ENCODE measurements at places on chromosomes 2 and 18.

DNA sequence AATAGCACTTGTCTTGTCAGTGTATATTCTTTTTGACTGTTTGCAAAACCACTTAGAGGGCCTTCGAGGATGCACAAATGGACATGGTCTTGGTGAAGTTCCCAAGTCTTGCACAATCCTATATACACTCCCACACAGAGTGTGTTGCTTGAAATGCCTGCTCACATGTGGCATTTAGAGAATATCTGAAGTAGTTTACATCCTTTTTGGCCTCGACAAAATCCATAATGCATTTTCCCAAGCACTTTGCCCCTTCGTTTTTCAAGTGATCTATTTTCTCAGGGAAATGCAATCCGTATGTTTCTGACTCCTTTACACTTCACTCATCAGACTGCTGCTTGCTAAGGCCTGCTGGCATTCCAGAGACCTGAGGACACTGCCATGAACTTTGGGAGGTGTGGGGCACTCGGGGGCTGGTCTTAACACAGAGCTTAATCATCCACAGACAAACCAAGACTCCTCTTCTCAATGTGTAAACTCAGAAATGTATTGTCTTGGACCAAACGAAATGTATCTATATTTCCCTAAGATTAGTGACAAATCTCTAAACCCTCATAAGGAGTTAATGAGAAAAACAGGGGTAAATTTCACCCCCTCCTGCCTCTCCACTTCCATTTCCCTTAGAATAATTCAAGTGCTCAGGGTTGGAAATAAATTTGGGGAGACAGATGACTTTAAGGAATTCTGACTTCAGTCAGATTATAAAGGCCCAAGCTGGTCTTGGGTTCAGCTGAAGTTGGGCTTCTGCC is 219.3 kb upstream of the APCDD1 start:
- H3K36me3 ChIP-seq, result no peaks in the 10 kb centered on the region
- no peaks in the 10 kb centered on the region for H3K27me3 ChIP-seq
- no peak for DNase-seq
- H3K4me3 ChIP-seq, result no peak overlapping the region

DNA sequence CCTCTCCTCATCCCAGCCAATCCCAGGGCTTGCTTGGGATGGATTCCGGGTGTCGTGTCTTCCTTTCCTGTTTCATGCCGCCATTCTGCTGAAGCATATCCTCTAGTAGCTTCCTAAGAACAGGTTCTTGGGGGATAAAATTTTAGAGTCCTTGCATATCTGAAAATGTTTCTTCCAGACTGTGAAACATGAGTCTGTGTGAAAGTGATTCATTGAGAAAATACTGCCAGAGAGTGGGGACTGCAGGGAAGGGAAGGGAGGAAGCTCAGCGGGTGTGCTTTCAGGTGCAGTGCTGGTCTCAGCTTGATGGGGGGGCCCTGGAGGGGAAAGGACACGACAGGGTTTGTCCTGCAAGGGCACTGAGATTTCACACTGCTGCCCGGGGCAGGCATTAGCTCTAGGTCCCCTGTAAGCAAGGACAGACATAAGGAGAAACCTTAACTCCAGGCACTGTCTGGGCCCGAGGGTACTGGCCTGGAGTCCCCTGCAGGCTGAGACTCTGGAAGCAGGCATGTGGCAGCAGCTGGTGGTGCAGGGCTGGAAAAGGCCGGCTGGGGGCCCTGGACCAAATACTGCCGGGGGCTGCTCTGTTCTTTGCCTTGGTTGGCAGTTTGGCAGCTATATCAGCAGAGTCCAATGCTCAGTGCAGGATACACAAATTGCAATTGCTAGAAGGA is 97.6 kb upstream of the HS6ST1 start:
- no peak overlapping the region for H3K4me3 ChIP-seq
- DNase-seq, result no peak
- H3K27ac ChIP-seq, result no peak overlapping the region
- no peaks in the 10 kb centered on the region for H3K27me3 ChIP-seq
- H3K36me3 ChIP-seq, result no peaks in the 10 kb centered on the region
- no peaks in the 10 kb centered on the region for H3K4me1 ChIP-seq

DNA sequence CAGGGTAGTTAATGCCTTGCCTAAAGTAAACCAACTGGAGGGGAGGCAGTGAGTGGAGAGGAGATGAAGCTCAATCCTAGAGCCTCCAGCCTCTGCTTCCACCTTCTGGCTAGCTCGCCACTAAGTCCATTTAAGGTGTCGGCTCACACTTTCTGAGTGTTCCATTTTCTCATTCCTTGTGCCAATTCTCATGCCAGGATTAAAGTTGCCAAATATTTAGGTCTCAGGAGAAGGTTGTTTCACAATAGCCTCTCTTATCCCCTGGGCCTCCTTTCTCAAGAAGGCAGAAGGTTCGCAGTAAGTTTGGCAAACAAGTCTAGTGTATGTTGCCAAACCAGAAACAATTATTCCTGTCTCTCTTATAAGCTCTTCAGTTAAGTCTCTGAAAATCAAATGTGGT is 57.2 kb downstream of the TACR1 start:
- H3K4me3 ChIP-seq, result no peak overlapping the region
- DNase-seq, result no peak
- no peaks in the 10 kb centered on the region for H3K27me3 ChIP-seq
- no peak overlapping the region for H3K27ac ChIP-seq
- no peaks in the 10 kb centered on the region for H3K36me3 ChIP-seq
- H3K4me1 ChIP-seq, result no peaks in the 10 kb centered on the region

- no peaks in the 10 kb centered on the region for H3K4me1 ChIP-seq
- no peak overlapping the region for H3K4me3 ChIP-seq
- no peaks in the 10 kb centered on the region for H3K36me3 ChIP-seq
- H3K27me3 ChIP-seq, result no peaks in the 10 kb centered on the region
Observed at GRCh38 chr18:48678237-48679115, 139.6 kb downstream of the CTIF start.

DNA sequence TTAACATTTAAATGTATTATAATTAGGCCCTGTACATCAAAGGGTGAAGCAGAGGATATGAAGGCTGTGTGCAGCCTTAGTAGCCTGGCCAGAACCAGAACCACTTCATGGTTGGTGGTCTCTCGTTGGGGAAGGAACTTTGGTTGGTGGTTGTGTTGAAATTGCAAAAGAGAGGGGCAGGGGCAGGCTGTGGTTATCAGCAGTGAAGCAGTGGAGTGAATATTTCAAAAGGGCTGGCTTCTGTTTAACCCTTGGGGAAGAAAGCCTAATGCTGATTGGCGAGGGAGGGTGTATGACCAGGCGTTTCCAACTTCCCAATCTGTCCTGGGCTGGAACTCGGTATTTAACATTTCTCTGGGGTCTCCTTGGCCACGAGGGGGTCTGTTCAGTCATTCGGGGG is 51.2 kb upstream of the LYPD6B start:
- no peak overlapping the region for H3K27ac ChIP-seq
- no peaks in the 10 kb centered on the region for H3K27me3 ChIP-seq
- no peak overlapping the region for H3K4me3 ChIP-seq
- DNase-seq, result no peak
- no peaks in the 10 kb centered on the region for H3K4me1 ChIP-seq
- no peaks in the 10 kb centered on the region for H3K36me3 ChIP-seq

GRCh38 chr2:211144078-211144477 is 587.7 kb downstream of the CPS1 start:
- no peak for DNase-seq
- no peaks in the 10 kb centered on the region for H3K27me3 ChIP-seq
- H3K4me1 ChIP-seq, result no peaks in the 10 kb centered on the region
- H3K36me3 ChIP-seq, result no peaks in the 10 kb centered on the region
- H3K27ac ChIP-seq, result no peak overlapping the region
- no peak overlapping the region for H3K4me3 ChIP-seq

DNA sequence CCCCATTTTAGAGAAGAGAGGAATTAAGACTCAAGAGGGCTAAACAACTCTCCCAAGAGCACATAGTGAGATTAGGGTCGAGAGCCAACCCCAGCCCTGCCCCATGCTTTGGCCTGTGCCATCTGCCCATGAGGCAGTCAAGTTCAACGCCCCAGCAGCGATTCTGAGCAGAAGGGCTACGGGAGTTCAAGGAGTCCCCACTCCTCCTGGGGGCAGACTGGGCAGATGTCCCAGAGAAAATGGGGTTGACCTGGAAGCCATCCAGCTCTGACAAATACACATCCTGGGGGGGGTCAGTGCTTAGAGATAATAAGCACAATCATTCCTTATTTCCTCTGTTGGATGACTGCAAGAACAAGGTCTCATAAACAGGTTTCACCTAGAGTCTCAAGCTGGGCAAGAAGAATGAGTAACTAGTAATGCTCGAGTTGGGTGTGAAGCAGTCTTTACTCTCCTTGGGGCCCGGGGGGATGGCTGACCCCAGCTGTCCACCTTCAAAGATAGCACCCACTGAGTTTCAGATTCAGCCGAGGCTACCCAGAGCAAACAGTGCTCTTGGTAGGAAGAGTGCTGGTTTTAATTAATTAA is 716.4 kb downstream of the RNF144A start:
- no peak overlapping the region for H3K4me3 ChIP-seq
- no peaks in the 10 kb centered on the region for H3K4me1 ChIP-seq
- DNase-seq, result no peak
- H3K27ac ChIP-seq, result no peak overlapping the region
- no peaks in the 10 kb centered on the region for H3K36me3 ChIP-seq
- H3K27me3 ChIP-seq, result no peaks in the 10 kb centered on the region

GRCh38 chr2:97858442-97858841 is 137.3 kb downstream of the TMEM131 start:
- H3K36me3 ChIP-seq, result peaks cover 2% of the 10 kb centered on the region
- no peak overlapping the region for H3K27ac ChIP-seq
- H3K27me3 ChIP-seq, result no peaks in the 10 kb centered on the region
- H3K4me1 ChIP-seq, result no peaks in the 10 kb centered on the region
- DNase-seq, result no peak
- H3K4me3 ChIP-seq, result no peak overlapping the region

DNA sequence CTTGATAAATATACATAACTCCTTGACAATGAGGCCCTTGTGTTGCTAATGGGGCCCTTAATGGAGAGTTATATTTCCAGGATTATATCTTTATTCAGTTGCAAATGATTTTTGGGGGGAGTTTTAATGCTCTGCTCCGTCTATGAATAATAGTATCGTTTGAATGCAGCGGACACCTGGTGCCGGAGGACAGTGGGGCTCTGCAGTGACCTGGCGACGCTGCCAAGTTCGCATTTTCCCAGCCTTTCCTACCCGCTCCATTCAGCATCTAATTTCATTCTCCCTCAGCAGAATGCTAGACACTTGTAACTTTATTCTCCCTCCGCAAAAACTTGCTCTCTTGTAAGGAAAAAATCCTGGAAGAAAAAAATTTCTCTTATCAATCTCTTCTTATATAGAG is 257.6 kb upstream of the SALL3 start:
- H3K4me3 ChIP-seq, result no peak overlapping the region
- no peak overlapping the region for H3K27ac ChIP-seq
- no peaks in the 10 kb centered on the region for H3K36me3 ChIP-seq
- DNase-seq, result no peak

GRCh38 chr2:66437691-66438497 is 3.0 kb downstream of the MEIS1 start:
- peaks cover 21% of the 10 kb centered on the region for H3K27me3 ChIP-seq
- H3K4me1 ChIP-seq, result peaks cover 6% of the 10 kb centered on the region
- no peaks in the 10 kb centered on the region for H3K36me3 ChIP-seq
- peak overlapping the region; percentile 71 for H3K4me3 ChIP-seq
- no peak for DNase-seq

DNA sequence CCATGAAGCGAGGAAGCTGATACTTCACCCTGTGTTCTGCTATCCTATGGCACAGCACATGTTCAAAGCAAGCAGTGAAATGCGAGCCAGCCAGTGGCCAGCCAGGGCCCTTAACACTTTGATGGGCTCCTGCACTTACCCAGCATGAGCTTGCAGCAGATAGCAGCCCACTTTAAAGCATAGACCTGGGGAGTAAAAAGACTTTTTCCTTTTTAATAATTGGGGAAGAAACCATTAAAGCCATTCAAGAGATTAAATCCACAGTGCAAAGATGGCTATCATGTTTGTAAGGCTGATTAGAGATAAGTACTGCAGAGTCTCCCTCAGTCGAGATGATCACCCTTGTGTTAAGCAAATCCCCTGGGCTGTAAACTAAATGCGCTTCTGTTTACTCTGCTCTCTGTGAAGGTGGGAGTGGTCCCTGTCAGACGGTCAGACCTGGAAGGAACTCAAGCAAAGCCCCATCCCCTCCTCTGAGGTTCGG is 15.7 kb downstream of the CCBE1 start:
- no peaks in the 10 kb centered on the region for H3K27me3 ChIP-seq
- H3K27ac ChIP-seq, result no peak overlapping the region
- no peak for DNase-seq
- H3K4me3 ChIP-seq, result no peak overlapping the region

- H3K4me1 ChIP-seq, result no peaks in the 10 kb centered on the region
- no peak overlapping the region for H3K4me3 ChIP-seq
- H3K27me3 ChIP-seq, result no peaks in the 10 kb centered on the region
- no peak overlapping the region for H3K27ac ChIP-seq
- DNase-seq, result no peak
- no peaks in the 10 kb centered on the region for H3K36me3 ChIP-seq
Observed at GRCh38 chr2:2879781-2880180, 497.8 kb downstream of the EIPR1 start.

GRCh38 chr2:160493227-160494028 is at the start of gene RBMS1:
RBMS1 (minus strand) TSS chr2:160493807; CDS start chr2:160493363, 444 bp downstream.
- H3K36me3 ChIP-seq, result no peaks in the 10 kb centered on the region
- peaks cover 12% of the 10 kb centered on the region for H3K4me1 ChIP-seq
- peak within 1 kb of the TSS; percentile 77 for H3K27ac ChIP-seq
- DNase-seq, result no peak
- H3K4me3 ChIP-seq, result peak within 1 kb of the TSS; percentile 69
- peaks cover 5% of the 10 kb centered on the region for H3K27me3 ChIP-seq

DNA sequence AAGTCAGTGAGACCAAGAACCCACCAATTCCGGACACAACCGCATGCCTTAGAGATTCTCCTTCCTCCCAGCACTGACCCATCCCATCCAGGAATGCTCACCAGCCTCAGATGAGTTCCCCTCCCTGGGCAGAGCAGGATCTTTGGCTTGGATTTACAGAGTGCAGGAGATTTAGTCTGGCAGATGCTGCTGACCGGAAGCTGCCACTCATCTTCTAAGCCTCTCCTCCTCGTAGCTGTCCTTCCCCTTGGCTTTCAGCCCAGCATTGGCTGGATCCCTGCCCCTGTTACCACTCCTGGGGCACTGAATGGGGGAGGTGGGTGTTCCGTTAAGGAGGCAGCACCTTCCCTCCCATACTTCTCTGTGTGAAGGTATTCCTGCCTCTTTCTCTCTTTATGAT is 53.2 kb downstream of the VWA3B start:
- H3K36me3 ChIP-seq, result no peaks in the 10 kb centered on the region
- H3K27ac ChIP-seq, result no peak overlapping the region
- H3K27me3 ChIP-seq, result no peaks in the 10 kb centered on the region
- DNase-seq, result no peak
- H3K4me3 ChIP-seq, result no peak overlapping the region

GRCh38 chr2:28620291-28620793 is 124.5 kb downstream of the PLB1 start:
- H3K4me1 ChIP-seq, result peaks cover 7% of the 10 kb centered on the region
- no peak for DNase-seq
- no peaks in the 10 kb centered on the region for H3K36me3 ChIP-seq
- H3K27ac ChIP-seq, result no peak overlapping the region
- H3K27me3 ChIP-seq, result no peaks in the 10 kb centered on the region

- H3K4me3 ChIP-seq, result no peak overlapping the region
- no peaks in the 10 kb centered on the region for H3K4me1 ChIP-seq
- H3K36me3 ChIP-seq, result no peaks in the 10 kb centered on the region
- DNase-seq, result no peak
Observed at GRCh38 chr2:49003201-49003600, 151.1 kb downstream of the FSHR start.

- H3K27me3 ChIP-seq, result no peaks in the 10 kb centered on the region
- no peaks in the 10 kb centered on the region for H3K4me1 ChIP-seq
- DNase-seq, result no peak
- no peak overlapping the region for H3K4me3 ChIP-seq
Observed at GRCh38 chr2:23624915-23625314, 239.9 kb downstream of the KLHL29 start.
